ENCODE measurements at places on chromosomes 7 and 10. TPM values are rescaled to one million over a fixed set of nuclear protein-coding genes. Genes with fewer than 3 reads are reported as not detected.
A peak's percentile ranks its signal among the peaks of the same experiment; 100 is the strongest.

GRCh38 chr7:142626420-142627035 is 122.7 kb upstream of the PRSS1 start:
- no peak for DNase-seq

DNA sequence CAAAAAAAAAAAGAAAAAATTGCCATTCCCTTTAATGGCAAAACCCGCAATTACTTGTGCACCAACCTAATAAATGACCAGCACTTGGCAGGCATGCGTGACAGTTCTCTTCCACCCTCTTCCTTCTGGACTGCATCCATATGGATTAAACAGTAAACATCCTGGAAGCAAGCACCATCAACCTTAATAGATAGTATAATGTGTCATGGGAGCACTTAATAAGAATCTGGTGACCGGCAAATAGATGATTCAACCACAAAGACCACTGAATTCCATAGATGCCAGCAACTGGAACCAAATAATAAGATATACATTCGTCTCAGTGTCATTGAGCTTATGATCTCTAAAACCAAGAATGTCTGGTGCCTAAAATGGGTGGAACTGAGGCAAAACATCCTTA is 610.2 kb downstream of the CALN1 start:
- DNase-seq: no peak

GRCh38 chr10:5547931-5548660 is 23.3 kb downstream of the CALML3 start:
- no peak for DNase-seq

GRCh38 chr10:11986593-11987216 is 55.9 kb downstream of the UPF2 start:
- DNase-seq: peak; percentile 78

- no peak for DNase-seq
Observed at GRCh38 chr10:132514821-132515520, 22.6 kb upstream of the INPP5A start.

DNA sequence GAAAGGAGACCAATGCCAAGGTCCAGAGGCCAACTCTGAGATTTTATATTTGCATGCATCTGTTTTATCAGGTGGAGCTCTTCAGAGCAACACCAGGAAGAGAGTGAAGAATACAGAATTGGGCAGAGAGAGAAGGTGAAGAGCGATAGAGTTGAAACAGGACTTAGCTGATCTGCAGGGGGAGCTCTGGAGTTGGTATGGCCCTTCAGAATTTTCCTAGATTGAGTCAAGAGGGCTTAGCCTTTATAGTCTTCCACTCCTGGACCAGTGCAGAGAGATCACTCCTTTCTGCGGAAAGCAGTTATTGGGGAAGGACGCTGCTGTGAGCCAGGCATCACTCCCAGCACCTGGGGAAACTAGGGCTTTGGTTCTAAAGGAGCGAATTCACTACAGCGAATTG is 105.0 kb upstream of the DGKB start:
- DNase-seq: no peak

- DNase-seq: no peak
Observed at GRCh38 chr7:123972831-123973230, 47.8 kb downstream of the SPAM1 start.

- DNase-seq: no peak
Observed at GRCh38 chr7:139597028-139597427, 73.5 kb downstream of the CLEC2L start.

- no peak for DNase-seq
Observed at GRCh38 chr10:124993345-124993708, 51.4 kb downstream of the ZRANB1 start.

- DNase-seq: peak; percentile 57
Observed at GRCh38 chr10:123800289-123800688, 91.3 kb downstream of the CPXM2 start.

- DNase-seq: no peak
Observed at GRCh38 chr7:55026867-55027490, 8.2 kb downstream of the EGFR start.

DNA sequence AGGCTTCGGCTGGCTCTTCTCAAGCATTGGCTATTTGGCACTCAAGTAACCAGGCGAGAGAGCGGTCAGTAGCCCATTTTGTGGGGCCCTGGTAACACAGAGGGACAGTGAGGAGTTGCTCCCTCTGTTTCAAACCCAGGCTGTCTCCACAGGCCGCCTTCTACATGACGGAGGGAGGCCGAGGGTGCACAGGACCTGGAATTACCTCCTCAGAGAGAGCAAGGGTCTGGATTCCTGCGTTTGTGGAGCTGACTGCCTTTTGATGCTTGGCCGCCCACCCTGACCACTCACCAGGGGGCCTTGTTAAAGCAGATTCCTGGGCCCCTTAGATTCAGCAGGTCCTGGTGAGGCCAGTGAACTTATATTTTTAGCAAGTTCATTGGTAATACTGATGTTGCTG is 12.3 kb downstream of the UPP1 start:
- DNase-seq: no peak

- no peak for DNase-seq
Observed at GRCh38 chr10:62990126-62990525, 143.0 kb upstream of the NRBF2 start.

- no peak for DNase-seq
Observed at GRCh38 chr10:61960396-61961120, 59.1 kb downstream of the ARID5B start.

GRCh38 chr10:62744136-62744535 is 60.4 kb upstream of the ADO start:
- DNase-seq: no peak

- peak; percentile 70 for DNase-seq
Observed at GRCh38 chr10:96642973-96643372, 56.2 kb upstream of the TM9SF3 start.

DNA sequence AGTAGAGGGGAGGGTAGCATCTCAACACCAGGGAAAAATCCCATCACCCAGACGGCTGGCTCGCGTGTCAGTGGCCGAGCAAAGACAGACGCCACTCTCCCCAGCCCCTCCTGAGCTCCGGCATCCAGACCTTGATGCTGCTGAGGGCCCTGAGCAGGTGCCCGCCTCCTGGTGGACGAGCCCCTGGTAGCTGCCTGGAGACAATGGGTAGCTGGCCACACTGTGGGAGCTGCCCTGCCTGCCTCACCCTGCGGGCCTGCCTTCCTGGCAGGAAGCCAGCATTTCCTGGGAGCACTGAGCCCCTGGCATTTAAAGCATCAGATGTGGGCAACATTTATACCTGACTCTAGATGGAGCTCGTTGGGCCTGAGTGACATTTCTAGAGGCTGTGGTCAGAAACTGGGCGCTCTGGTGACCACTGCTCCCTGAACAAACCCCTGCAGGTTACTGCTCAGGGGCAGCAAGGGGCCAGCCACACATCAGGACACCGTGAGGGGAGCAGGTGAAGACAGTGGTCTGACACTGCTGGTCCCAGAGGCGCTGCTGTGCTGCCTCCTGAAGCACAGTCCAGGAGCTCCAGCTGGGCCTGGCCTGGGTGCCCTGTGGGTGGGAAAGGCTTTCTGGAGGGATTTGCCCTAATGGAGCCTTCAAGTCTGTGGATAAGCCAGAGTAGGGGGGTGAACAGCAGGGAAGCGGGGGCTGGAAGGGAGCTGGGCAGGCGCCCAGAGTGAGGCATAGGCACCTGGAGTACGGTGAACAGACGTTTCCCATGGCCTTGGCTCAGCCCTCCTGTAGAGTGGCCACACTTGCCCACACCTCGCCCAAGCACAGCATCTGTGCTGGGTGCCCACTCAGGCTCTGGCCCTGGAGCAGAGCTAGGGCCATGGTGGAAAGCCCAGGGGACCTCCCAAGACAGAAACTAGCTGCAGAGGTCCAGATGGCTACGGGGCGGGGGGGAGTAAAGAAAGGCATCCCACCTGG is 138.7 kb downstream of the MAPK8 start:
- peak; percentile 36 for DNase-seq

DNA sequence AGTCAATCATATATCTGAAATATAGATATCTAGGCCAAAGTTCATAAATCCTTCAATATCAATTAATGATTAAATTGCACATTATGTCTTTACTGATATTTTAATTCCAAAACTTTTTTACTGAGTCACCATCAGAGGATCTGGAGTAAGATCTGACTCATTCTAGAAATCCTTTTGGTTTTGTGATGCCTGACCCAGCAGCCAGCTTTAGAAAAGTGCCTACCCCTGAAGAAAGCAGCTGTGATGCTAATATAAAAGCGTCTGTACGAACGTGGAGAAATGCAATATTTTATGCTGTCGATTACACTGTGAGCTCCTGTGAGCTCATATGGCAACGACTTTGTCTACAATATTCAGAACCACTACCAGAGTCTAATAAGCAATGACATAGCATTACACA is 142.5 kb upstream of the LRRTM3 start:
- no peak for DNase-seq

- DNase-seq: no peak
Observed at GRCh38 chr10:13722747-13723653, 136.2 kb downstream of the PRPF18 start.

DNA sequence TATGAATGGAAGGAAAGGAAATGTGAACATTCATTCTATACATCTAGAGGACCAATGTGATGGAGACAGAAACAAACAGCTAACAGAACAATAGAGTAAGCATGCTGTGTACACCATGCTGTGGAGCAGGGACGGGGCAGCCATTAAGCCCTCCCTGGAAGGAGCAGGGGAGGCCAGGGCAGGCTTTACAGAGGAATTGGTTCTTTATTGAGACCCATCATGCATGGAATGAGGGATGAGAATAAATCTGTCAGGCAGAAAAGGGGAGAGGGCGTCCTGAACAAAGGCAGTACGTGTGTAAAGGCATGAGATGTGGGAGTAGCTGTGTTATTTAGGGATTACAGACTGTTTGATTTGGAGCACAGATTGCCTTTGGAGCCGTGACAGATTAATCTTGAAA is 35.2 kb downstream of the STK17A start:
- DNase-seq: no peak

The LOXL4 gene
- 1.6 TPM for total RNA-seq

The VDAC2 gene
- total RNA-seq: 454 TPM

The UCN3 gene
- not detected for total RNA-seq

The HOXA3 gene
- total RNA-seq: 0.30 TPM

The CCL26 gene
- total RNA-seq: 3.3 TPM

The GPR15LG gene
- not detected for total RNA-seq

The CLRN3 gene
- total RNA-seq: not detected

The GPR37 gene
- total RNA-seq: not detected

The CASD1 gene
- total RNA-seq: 15.6 TPM

The IFIT2 gene
- 2.6 TPM for total RNA-seq

The LRIT1 gene
- total RNA-seq: not detected

The OR2A12 gene
- total RNA-seq: not detected

The FOXI2 gene
- total RNA-seq: not detected
